ENCODE measurements at places on chromosomes 12 and 14. TPM values are rescaled to one million over a fixed set of nuclear protein-coding genes. Genes with fewer than 3 reads are reported as not detected.

The RERGL gene
- not detected for total RNA-seq

The A2M gene
- total RNA-seq: 4.6 TPM

The KITLG gene
- total RNA-seq: 131 TPM

The CCDC77 gene
- 3.6 TPM for total RNA-seq

The ACIN1 gene
- 90.7 TPM for total RNA-seq

The PPP4R4 gene
- total RNA-seq: 2.7 TPM

The RD3L gene
- not detected for total RNA-seq

The PLCZ1 gene
- not detected for total RNA-seq

The CLEC12A gene
- not detected for total RNA-seq

The RND1 gene
- not detected for total RNA-seq

The ABCC9 gene
- 7.7 TPM for total RNA-seq

The SIRT4 gene
- 0.65 TPM for total RNA-seq

The SERPINA12 gene
- total RNA-seq: not detected

The STON2 gene
- total RNA-seq: 162 TPM

The TRHDE gene
- 32.8 TPM for total RNA-seq

The OTOGL gene
- 0.36 TPM for total RNA-seq

Measured in hair follicle dermal papilla cell (primary cell).